CD8-positive, alpha-beta memory T cell (primary cell): ENCODE measurements at places on chromosomes 4 and X. TPM values are rescaled to one million over a fixed set of nuclear protein-coding genes. Genes with fewer than 3 reads are reported as not detected.

- no peak overlapping the region for H3K27ac ChIP-seq
- H3K27me3 ChIP-seq: no peaks in the 10 kb centered on the region
- H3K36me3 ChIP-seq: no peaks in the 10 kb centered on the region
- no peak for DNase-seq
These were observed 68.3 kb upstream of the TMEM150C start for GRCh38 chr4:82630079-82630478.

RNF212 gene
- 1.2 TPM for total RNA-seq

TBC1D8B gene
- 1.5 TPM for total RNA-seq

ARMCX6 gene
- 70.1 TPM for total RNA-seq

DNA sequence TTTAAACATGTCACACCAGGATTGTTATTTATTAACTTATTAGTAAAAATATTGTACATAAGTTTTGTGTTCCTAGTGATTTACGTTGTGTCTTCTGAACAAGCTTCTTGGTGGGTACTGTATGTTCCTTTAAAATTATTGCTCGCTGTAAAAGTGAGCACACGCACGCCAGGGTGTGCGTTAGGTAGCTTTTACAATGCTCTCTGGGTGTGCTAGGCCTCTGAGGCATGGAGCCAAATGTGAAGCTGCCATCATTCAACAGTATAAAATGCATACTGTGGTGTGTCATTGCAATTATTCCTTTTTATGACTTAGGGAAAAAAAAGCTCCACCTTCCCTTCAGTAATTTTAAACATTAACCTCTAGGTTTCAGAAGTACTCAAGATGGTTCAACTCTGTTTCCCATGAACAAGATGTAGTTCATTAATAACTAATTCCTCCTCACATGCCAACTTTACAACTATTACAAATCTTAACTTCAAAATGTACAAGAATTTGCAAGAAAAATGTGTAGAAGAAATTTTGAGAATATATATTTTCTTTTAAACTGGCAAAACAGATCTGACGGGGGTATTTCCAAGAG, 42.4 kb downstream of the ATOH1 start:
- H3K27me3 ChIP-seq: no peaks in the 10 kb centered on the region
- H3K4me3 ChIP-seq: no peak overlapping the region
- no peak for DNase-seq
- H3K27ac ChIP-seq: no peak overlapping the region
